ENCODE measurements at places on chromosomes 11 and 22. TPM values are rescaled to one million over a fixed set of nuclear protein-coding genes. Genes with fewer than 3 reads are reported as not detected.

The P2RY2 gene
- total RNA-seq = 3.8 TPM

The MS4A6A gene
- total RNA-seq = 16.2 TPM

The RIBC2 gene
- 4.8 TPM for total RNA-seq

The RAB39A gene
- 16.5 TPM for total RNA-seq

The ROBO4 gene
- total RNA-seq = 17.7 TPM

The ENTHD1 gene
- total RNA-seq = not detected

The LRRC10B gene
- 0.22 TPM for total RNA-seq

The CNTF gene
- total RNA-seq = 1.8 TPM

The SCUBE2 gene
- total RNA-seq = 13.2 TPM

The DGCR6 gene
- total RNA-seq = 7.1 TPM

The KLHL22 gene
- 62.0 TPM for total RNA-seq

The SLC35F2 gene
- total RNA-seq = 8.1 TPM

The SH3BP1 gene
- total RNA-seq = 7.3 TPM

The SCN3B gene
- 38.5 TPM for total RNA-seq

The ASCL2 gene
- 0.82 TPM for total RNA-seq

The LIF gene
- total RNA-seq = 0.93 TPM

The TOMT gene
- not detected for total RNA-seq

The MTNR1B gene
- not detected for total RNA-seq

The CHID1 gene
- 86.6 TPM for total RNA-seq

The WNT11 gene
- 6.9 TPM for total RNA-seq

The SCUBE1 gene
- 17.4 TPM for total RNA-seq

The TRIM68 gene
- 17.3 TPM for total RNA-seq

The POU2AF2 gene
- not detected for total RNA-seq

The CCDC73 gene
- not detected for total RNA-seq

The MOV10L1 gene
- total RNA-seq = 5.6 TPM

The TESMIN gene
- total RNA-seq = 2.1 TPM

The GRAP2 gene
- 2.5 TPM for total RNA-seq

The SLC25A18 gene
- total RNA-seq = 0.71 TPM

The PARVA gene
- total RNA-seq = 35.6 TPM

The CHCHD10 gene
- 4.8 TPM for total RNA-seq

The ALDH3B2 gene
- total RNA-seq = 0.55 TPM

The ASPHD2 gene
- total RNA-seq = 3.2 TPM

The DDI1 gene
- total RNA-seq = not detected

The MTA2 gene
- 81.5 TPM for total RNA-seq

The OR51E2 gene
- total RNA-seq = 2.1 TPM

The MIOX gene
- total RNA-seq = not detected

The LRP5 gene
- 74.4 TPM for total RNA-seq

The LGALS12 gene
- 0.60 TPM for total RNA-seq

The POTEH gene
- not detected for total RNA-seq

The SLC22A25 gene
- not detected for total RNA-seq

The RTN4R gene
- total RNA-seq = 9.7 TPM

Measured in camera-type eye (tissue), 1 donor.